Stimulated activated CD8-positive, alpha-beta memory T cell treated with anti-CD3 and anti-CD28 coated beads, Interleukin-2, amount 100 ng/mL, for 1 hour (primary cell): ENCODE measurements at places on chromosomes 6 and 20.

DNA sequence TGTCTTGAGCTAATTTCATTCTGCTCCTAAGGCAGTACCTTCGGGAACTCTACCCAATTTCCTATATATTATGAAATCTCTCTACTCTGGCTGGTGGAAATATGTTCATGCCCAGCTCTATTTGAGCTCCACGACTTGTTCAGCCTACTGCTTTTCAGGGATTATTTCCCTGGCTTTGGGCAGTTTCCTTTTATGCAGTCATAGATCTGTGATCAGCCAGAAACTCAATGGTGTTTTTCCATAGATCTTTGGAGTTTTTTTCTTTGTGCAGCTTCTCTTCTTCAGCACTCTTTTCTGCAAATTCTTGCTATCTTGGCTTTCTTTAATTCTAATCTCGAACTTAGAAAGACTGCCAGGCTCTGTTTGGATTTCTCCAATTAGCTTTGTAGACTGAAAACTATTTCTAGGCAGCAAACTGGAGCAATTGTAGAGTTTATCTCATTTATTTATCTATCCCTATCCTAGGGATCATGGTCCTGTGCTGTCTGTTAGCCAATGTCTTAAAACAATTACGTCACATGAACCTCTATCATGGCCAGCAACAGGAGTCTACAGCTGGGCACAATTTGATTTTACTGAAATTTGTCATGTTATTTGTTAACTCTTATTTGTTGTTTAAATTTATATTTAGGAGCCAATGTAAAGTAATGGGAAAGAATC is 328.4 kb downstream of the BCKDHB start:
- DNase-seq, result no peak

DNA sequence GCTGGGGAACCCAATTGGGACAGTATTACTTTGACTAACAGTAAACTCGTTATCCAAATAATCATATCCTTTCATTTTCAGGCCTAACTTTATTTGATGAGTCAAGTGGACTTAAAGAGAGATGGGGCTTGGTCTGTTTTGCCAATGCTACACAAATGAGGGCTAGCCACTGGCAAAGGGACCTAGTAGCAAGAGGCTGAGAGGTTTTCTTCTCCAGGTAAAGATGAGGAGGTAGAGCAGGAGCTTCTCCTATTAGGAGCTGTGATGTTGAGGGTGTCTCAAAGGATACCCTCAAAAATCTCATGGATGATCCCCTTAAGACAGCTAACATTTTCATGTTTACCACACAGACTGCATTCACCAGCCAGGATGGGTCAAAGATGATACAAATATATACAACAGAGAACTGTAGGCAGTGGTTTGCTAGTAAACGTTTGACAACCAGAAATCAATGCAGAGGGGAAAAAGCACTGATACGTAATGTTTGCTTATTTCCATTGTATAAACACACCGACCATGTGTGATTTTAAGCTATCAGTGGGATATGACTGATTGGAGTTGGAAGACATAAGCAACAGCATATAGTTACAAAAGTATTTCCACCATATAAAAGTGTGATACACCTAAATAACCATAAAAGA is 153.3 kb downstream of the IBTK start:
- DNase-seq, result no peak

- DNase-seq, result no peak
These were observed 15.4 kb upstream of the STMND1 start for GRCh38 chr6:17086469-17086868.

DNA sequence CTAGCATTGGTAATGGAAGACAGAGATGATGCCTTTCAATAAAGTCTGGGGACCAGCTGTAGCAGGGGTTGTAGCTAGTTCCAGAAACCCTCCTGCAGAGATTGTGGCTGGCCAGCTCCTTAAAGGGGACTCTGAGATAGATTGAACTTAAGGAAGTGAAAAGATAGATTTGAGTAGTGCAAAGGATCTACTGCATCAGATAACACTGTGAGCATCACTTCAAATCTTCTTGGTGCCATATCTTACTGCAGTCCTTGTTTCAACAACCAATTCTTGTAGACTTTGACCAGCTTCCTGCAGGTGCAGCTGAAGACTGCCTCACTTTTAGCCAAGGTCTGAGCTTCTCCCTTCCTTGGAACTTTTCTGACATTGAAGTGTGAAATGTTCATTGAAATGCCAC is 14.8 kb upstream of the CEP162 start:
- DNase-seq, result no peak

- DNase-seq, result no peak
These were observed 73.4 kb upstream of the NOX3 start for GRCh38 chr6:155528982-155529453.

DNA sequence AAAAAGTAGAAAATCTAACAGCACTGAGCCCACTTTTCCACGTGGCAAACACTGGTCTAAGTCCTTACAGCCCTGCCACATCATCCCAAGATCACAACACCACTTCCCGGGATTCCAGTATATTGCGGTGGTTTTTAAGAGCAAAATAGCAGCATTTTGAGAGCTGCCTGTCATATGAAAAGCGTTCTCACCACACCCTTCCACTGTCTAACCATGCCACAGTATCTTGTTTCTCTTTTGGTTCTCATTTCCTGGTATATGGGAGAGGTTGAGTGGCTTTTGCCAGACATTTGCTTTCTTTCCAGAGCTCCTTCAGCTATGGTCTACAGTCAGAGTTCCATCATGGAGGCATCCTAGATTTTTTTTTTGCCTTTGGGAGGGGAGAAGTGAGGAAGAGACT is 243.0 kb downstream of the TSHZ2 start:
- DNase-seq, result no peak

- DNase-seq, result no peak
These were observed 28.9 kb downstream of the TBC1D7 start for GRCh38 chr6:13299403-13299821.

DNA sequence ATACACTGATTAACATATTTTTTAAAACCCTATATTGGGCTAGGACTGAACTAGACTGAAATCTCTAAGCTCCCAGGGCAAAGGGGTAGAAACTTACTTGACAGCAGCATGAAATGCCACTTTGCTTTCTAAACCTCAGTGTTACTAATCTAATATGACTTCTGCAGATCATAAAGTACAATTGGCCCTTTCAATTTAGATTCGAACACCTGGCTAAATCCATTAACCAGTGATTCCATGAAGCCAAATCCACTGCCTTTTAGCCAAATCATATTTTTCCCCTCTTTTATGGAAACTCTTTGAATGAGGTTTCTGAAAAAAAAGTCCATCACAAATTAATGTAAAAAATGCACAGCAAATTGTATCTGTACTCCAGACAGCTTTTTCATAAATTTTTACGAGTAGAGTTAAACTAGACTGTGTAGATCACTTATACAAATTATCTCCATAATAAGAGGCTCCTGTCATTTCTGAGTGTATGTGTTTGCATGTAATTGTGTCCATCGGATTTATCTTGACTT is 25.7 kb downstream of the EPHA7 start:
- no peak for DNase-seq

DNA sequence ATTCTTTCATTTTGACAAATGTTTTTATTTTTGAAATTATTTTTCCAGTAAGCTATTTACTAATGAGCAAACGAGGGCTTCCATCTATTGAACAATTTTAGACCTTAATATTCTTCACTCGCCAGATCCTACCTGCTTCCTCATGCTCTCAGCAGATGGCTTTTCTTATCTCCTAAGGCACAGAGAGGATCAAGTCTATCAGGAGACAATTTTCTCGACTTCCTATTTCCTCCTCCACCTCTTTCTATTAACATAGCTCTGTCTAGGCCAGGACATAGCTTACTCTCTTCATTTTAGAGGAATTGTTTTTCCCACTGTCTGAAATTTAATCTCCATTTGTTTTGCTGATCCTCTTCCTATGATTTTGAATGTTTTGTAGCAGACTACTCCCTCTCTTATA is 87.0 kb upstream of the MAN1A1 start:
- DNase-seq, result no peak
